Stromal cell of bone marrow (primary cell): ENCODE measurements at places on chromosomes 11 and 22.

DNA sequence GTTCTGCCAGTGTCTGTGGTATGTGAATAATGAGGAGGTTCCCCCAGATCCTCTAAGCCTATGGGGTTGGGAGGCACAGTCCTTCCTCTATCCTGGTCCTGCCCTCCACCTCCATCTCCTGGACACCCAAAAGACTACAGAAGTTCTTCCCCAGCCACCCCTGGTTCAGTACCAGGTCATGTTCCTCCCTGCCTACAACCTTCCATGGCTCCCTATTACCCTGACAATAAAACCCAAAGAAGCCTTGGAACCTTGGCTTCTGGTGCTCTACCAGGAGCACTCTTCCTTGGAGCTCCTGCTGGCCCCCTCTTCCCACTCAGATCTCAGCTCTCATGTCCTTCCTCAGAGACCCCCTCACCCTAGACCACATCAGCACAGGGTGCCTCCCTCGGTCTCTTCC is 12.9 kb downstream of the TRPM5 start:
- DNase-seq = no peak

DNA sequence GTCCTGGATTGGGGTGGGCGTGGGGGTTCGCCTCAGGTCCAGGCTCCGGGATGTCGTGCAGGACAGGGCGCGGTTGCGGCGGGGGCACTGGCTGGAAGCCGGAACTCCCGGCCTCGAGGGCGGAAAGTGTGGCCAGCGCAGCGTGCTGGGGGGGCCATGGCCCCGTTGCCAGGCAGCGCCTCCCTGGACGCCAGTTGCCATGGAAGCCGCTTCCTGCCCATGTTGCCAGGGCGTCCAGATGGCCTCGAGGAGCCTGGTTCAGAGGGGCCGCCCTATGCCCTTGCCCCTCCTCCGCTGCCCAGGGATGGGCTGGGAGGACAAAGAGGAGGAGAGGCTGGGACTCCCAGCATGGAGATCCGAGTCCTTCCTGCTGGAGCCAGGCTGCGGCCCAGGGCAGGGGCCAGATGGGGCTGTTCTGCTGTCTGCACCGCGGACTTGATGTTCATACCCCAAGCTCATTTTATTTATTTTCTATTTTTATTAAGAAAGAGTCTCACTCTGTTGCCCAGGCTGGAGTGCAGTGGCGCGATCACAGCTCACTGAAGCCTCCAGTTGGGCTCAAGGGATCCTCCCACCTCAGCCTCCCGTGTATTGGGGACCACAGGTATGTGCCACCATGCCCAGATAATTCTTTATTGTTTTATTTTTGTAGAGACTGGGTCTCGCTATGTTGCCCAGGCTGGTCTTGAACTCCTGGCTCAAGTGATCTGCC is 4.6 kb upstream of the CCDC188 start:
- DNase-seq = peak; percentile 45

GRCh38 chr11:87369888-87370287 is 332.2 kb downstream of the TMEM135 start:
- no peak for DNase-seq

DNA sequence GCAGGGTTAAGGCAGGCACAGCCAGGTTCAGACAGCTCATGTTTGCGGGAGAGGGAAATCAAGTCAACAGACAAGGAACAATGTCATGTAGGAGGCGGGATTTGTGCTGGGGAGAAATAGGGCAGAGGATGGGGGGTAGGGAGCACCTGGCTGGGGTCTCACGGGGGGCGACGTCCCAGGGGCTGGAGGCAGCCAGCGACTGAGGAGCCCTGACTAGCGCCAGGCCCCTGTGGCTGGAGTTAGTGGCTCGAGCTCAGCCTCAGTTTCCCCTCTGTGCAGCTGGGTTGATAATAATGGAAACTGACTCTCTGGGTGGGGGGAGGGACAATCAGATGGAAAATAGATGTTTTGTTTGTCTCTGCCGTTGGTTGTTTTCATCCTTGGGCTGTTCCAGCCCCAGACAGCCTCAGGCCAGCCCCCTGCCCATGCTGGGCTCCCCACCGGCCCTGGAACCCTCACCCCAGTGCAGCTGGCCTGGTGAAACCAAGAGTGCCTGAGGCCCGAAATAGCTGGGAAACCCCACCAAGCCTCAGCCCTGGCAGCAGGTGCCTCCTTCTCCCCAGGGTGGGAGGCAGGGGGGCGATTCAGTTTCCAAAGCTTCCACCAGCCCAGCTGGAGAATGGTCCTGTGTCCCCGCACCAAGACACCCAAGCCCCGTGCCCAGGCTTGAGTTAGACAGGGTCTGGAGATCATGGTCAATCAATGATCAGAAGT is 44.1 kb downstream of the IGLL5 start:
- DNase-seq = no peak

GRCh38 chr11:61963016-61963281 is 4.5 kb downstream of the FTH1 start:
- no peak for DNase-seq

- DNase-seq = no peak
Measured at GRCh38 chr11:2791139-2791520, 91.3 kb upstream of the KCNQ1OT1 start.

DNA sequence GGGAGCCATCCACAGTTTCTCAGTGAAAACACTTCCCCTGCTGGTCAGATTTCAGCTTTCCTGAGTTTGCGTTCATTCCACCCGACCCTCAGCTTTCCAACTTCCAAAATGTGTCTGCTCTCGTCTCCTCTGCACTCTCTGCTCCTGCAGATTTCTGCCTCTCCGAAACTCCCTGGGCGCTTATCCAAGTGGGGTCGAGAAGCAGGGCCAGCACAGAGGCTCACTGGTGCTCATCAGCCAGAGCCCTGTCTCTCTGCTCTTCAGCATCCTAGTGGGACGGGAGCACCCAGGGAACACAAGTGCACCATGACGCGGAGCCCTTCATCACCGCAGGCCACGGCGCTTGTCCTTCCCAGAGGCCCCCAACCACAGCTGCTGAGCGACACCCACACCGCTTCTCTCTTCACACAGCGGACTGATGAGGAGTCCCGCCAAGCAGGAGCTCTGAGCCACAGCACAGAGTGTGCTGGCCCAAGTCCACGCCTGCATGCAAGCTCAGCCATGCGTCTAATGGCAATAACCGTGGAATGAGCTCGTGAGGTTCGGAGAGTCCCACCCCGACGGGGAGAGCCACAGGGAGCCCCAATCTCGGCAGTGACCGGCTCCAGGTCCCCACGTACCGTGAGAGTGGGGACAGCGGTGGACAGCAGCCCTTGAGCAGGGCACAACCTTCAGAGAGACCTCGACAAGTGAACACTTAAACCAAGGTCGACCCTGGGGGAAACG is 27.9 kb upstream of the MOB2 start:
- no peak for DNase-seq

DNA sequence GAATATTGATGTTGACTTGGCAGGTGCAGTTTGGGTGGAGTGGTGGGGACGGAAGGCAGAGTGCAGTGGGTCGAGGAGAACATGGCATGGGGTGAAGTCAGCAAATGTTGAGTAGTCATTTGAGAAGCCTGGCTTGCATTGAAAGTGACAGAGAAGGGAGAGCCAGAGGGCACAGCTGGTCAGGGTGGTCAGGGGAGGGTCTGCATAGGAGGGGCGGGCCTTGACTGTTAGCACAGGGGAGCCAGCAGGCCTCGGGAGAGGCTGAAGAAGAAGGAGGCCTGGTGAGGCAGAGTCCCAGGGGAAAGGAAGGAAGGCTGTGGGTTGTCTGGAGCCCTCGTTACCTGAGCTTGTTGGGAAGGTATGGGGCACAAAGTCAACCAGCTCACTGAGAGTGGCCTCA is 230.8 kb upstream of the TBCEL start:
- DNase-seq = no peak

- no peak for DNase-seq
Measured at GRCh38 chr11:33438301-33438700, 181.1 kb downstream of the HIPK3 start.

DNA sequence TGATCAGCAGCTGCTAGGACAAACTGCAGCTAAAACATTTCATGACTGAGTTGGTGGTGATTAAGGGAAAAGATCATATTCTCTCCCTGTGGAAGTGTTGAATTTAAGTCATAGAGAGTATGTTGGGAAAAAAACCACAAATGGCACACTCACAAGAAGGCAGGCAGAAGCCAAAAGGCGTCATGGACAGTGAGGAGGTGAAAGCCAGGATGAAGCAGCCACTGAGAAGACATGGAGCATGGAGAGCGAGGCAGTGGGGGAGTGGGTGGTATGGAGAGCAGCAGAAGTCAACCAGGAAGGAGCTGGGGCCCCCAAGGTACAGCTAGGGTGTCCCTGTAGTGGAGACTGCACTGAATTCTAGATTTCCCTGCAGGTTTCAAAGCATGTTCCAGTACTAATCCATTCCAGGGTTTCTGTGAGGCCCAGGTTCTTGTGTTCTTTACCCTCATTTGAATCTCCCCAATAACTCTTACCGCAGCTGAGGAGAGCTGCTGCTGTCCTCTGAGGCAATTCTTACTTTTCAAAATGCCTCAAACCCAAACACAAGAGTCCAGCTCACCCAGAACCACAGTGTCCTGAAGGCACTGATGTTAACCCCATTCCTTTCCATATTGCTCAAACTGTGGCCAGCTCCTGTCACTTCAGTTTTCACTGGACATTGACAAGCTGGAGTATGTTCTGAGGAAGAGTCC is 191.8 kb upstream of the E2F8 start:
- DNase-seq = peak; percentile 96

- no peak for DNase-seq
Measured at GRCh38 chr11:123211981-123212380, 16.9 kb upstream of the CLMP start.

DNA sequence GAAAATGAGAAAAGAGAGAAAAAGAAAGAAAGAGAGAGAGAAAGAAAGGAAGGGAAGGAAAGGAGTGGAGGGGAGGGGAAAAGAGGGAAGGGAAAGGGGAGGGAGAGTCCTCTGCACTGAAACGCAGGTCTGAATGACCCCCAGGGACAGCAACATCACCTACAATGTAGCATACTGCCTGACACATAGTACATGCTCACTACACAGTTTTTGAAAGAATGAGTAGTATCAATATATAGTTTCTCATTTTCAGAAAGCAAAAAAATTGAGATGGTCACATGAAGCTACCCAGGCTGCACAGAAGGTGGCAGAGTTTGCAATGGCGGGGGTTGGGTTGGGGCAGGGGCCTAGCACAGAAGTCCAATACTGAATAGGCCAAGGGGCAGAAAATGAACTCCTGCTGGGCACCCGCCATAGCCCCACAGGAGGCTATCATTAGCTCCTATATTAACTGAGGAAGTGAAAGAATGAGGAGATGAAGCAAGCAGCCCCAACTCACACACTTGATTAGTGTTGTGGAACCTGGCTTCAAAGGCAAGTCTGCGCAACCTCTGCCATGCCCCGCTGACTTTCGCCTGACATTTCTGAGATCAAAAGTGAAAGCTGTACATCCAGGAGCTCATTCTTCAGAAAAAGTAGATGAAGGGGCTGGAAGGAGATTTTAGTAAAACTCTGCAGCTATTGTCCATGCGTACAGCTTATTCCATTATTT is 241.2 kb upstream of the SYN3 start:
- DNase-seq = no peak

DNA sequence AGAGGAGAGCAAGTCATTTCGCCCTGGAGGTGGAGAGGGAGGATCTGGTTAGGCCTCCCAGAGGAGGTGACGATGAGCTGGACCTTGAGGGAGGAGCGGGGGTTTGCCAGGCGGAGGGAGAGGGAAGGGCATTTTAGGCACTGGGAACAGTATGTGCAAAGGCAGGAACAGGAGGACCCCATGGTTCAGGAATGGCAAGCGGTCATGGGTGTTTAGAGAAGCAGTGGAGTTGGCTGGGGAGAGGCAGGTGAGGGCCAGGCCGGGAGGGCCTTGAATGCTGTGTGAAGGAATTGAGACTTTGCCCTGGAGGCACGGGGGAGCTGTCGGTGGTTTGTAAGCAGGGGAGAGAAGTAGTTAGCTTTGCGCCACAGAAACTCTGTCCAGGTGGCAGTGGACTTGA is 10.3 kb downstream of the PRDM11 start:
- DNase-seq = no peak
